ENCODE measurements at places on chromosomes 16 and 17. TPM values are rescaled to one million over a fixed set of nuclear protein-coding genes. Genes with fewer than 3 reads are reported as not detected.

Gene SLC9A5
- polyA plus RNA-seq, result not detected

Gene XAF1
- polyA plus RNA-seq, result 22.2 TPM

Gene PRAC2
- not detected for polyA plus RNA-seq

Gene BEAN1
- polyA plus RNA-seq, result not detected

Gene HAS3
- 0.08 TPM for polyA plus RNA-seq

Gene ADAM11
- not detected for polyA plus RNA-seq

Gene TIGD7
- 4.9 TPM for polyA plus RNA-seq

Gene NRN1L
- polyA plus RNA-seq, result 0.90 TPM

DNA sequence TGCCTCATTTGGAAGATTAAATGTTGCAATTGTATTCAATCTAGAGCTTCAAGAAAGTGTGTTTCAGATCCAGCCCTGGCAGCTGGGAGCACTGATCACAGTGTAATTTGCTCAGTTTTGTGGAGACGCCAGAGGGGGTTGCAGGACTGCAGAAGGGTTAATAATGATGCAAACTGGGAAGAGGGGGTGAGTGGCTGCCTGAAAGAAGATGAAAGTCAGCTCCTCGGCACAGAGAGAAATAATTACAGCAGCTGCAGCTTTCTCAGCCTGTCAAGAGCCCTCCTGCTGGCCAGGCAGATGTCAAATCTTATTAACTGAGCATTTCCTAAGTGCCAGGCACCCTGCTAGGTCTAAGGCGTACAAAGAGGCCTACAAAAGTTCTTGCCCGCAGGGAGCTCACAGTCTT, 97.7 kb downstream of the ZNF18 start:
- no peaks in the 10 kb centered on the region for H3K36me3 ChIP-seq
- H3K27me3 ChIP-seq, result peaks cover 22% of the 10 kb centered on the region
- H3K27ac ChIP-seq, result no peak overlapping the region
- no peaks in the 10 kb centered on the region for H3K4me1 ChIP-seq
- H3K4me3 ChIP-seq, result no peak overlapping the region

- no peak overlapping the region for H3K27ac ChIP-seq
- DNase-seq, result no peak
- no peak overlapping the region for H3K4me3 ChIP-seq
- H3K27me3 ChIP-seq, result peaks cover 10% of the 10 kb centered on the region
These were observed 113.0 kb upstream of the AXIN2 start for GRCh38 chr17:65674246-65675045.

GRCh38 chr17:11330826-11331225, 89.8 kb downstream of the SHISA6 start:
- no peak overlapping the region for H3K4me3 ChIP-seq
- no peak for DNase-seq
- no peaks in the 10 kb centered on the region for H3K27me3 ChIP-seq
- no peaks in the 10 kb centered on the region for H3K4me1 ChIP-seq
- no peak overlapping the region for H3K27ac ChIP-seq

DNA sequence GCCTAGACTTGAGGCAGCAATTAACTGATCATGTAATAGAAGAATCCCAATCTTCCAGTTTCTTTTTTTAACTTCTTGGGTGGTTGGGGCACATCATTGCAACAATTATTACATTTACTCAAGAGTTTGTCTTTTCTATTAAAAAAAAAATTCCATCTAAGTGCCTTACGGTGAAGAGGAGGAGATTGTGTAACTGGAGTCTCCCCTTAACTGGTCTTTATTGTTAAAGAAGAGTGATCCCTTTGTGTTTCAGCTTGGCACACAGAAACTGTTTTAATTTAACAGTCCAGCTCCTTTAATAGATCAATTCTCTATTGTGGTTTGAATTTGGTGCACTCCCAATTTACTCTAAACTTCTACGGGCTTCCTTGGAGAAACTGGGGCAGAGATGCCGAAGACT, 75.2 kb downstream of the FTO start:
- peaks cover 22% of the 10 kb centered on the region for H3K4me1 ChIP-seq
- no peak for DNase-seq
- no peaks in the 10 kb centered on the region for H3K27me3 ChIP-seq
- H3K4me3 ChIP-seq, result no peak overlapping the region

DNA sequence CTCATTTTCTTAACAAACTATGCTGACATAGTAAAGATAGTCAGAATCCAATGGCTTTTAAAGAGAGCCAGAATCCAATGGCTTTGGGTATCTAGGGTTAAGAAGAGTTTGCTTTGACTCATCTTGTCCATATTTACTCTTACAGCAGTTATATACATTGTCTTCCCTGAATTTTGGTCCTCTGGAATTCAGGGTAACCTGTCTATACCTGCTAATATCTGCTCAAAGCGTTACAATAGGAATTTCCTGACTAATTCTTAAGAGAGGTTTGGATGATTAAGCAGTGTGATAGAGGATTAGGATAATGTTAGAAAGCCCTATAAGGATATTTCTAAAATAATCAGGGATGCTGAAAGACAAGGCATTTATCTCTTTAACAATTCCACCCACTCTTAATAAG, 2.0 kb upstream of the CDH8 start:
- no peak overlapping the region for H3K27ac ChIP-seq
- peaks cover 41% of the 10 kb centered on the region for H3K27me3 ChIP-seq
- H3K4me3 ChIP-seq, result no peak overlapping the region

GRCh38 chr17:57135789-57136291, 50.8 kb downstream of the AKAP1 start:
- H3K27ac ChIP-seq, result peak overlapping the region; percentile 67
- no peaks in the 10 kb centered on the region for H3K27me3 ChIP-seq
- no peak for DNase-seq
- H3K4me3 ChIP-seq, result no peak overlapping the region
- no peaks in the 10 kb centered on the region for H3K36me3 ChIP-seq

DNA sequence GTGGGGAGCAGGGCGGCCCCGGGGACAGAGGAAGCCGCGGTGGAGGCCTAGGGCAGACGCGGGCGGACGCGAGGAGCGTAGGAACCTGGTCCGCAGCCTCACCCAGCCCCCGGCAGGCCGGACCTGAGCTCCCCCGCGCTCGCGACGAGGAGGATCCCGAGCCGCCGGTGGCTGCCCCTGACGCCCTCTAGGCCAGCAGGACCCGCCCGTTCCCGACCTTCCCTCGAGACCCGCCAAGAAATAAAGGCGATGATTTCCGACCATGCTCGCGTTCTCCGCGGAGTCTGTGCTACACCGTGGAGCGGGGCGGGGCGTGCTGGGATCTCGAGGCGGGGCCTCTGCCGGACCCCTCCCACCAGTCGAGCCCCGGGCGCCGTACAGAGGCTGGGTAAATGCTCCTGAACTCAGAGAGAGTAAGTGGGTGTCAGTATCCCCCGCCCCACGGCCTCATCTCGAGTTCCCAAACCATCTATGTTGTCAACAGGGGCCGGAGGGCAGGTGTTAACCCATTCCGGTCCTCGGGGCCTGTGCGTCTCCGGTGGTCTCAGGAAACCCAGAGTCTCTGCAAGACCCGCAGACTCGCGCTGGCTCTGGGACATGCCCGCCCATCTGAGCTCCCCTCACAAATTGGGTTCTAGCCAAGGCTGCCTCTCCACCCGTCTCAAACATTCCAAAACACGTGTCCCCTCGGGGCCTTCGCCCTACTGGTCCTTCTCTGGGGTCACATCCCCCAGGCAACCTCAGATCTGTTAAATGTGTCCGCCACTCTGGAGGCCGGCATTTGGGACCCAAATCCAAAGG, 13.7 kb downstream of the SYCE1L start:
- H3K4me1 ChIP-seq, result peaks cover 11% of the 10 kb centered on the region
- no peaks in the 10 kb centered on the region for H3K27me3 ChIP-seq
- DNase-seq, result peak; percentile 66
- no peaks in the 10 kb centered on the region for H3K36me3 ChIP-seq

GRCh38 chr16:20871258-20871657, 28.9 kb downstream of the DCUN1D3 start:
- H3K4me3 ChIP-seq, result no peak overlapping the region
- no peak overlapping the region for H3K27ac ChIP-seq
- H3K27me3 ChIP-seq, result no peaks in the 10 kb centered on the region
- H3K4me1 ChIP-seq, result peaks cover 39% of the 10 kb centered on the region
- H3K36me3 ChIP-seq, result no peaks in the 10 kb centered on the region

- H3K4me1 ChIP-seq, result peaks cover 15% of the 10 kb centered on the region
- H3K4me3 ChIP-seq, result peak overlapping the region; percentile 91
- no peaks in the 10 kb centered on the region for H3K27me3 ChIP-seq
- H3K27ac ChIP-seq, result peak overlapping the region; percentile 99
- H3K36me3 ChIP-seq, result no peaks in the 10 kb centered on the region
These were observed 1.3 kb downstream of the METTL23 start for GRCh38 chr17:76727745-76728456.

DNA sequence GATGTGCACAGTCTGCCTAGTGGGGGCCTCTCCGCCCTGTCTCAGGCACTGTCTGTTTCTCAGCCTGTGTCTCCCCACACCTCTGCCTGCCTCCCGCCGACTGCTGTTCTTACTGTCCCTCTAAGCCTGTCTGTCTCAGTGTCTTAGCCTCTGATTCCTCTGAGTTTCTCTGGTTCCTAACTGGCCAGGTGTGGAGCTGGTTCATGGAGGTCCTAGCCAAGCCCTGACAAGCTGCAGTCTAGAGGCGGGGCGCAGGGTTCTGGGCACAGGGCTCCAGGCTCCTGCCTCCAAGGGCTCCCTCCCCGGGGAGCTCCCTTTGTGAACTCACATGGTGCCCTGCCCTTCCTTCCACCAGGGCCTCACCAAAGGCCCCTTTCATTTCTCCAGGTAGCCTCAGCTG, 19.4 kb downstream of the C17orf100 start:
- DNase-seq, result no peak
- H3K27me3 ChIP-seq, result no peaks in the 10 kb centered on the region
- H3K36me3 ChIP-seq, result peaks cover 5% of the 10 kb centered on the region
- H3K27ac ChIP-seq, result no peak overlapping the region

DNA sequence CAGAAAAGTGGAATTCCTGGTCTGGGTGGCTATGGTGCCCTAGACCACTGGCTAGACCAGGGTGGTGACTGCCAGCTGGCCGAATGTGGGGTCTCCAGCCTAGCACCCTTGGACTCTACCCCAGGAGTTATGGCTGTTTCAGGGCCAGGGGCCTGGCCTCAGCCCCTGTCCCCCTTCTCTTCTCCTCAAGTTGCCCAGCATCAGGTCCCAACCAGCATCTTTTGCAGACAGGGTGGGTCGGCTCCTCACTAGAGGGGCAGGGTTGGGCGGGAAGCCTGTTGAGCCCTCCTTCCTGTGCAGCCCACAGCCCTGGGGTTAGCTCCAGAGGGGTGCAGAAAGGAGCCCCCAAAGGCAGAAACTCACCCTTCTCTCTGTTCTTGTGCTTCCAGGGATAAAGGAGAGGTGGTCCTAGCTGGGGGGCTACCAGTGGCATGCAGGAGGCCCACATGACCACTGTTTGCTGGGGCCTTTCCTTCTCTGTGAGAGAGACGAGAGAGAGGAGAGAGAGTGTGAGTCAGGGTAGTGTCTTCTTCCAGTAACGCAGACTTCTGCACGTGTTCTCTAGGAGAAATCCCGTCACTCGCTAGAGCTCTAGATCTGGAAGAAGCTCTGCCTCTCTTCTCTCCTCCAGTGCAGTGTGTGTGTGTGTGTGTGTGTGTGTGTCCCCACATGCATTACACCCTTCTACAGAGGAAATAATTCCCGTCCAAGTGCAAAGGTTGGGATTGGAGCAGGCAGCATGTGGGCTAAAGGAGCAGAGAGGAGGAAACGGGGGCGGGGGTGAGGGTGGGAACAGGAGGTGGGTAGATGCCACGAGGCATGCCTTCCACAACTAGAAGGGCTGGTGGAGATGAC, 209.4 kb downstream of the SEC14L1 start:
- no peak overlapping the region for H3K27ac ChIP-seq
- no peak for DNase-seq
- peaks cover 4% of the 10 kb centered on the region for H3K4me1 ChIP-seq
- H3K4me3 ChIP-seq, result no peak overlapping the region

- H3K27me3 ChIP-seq, result peaks cover 24% of the 10 kb centered on the region
- no peaks in the 10 kb centered on the region for H3K36me3 ChIP-seq
- DNase-seq, result no peak
- H3K27ac ChIP-seq, result no peak overlapping the region
These were observed 27.7 kb upstream of the SBK1 start for GRCh38 chr16:28264656-28265055.

- H3K27me3 ChIP-seq, result no peaks in the 10 kb centered on the region
- H3K36me3 ChIP-seq, result no peaks in the 10 kb centered on the region
- peaks cover 9% of the 10 kb centered on the region for H3K4me1 ChIP-seq
- H3K27ac ChIP-seq, result no peak overlapping the region
- no peak for DNase-seq
- H3K4me3 ChIP-seq, result no peak overlapping the region
These were observed 9.4 kb downstream of the CRYBA1 start for GRCh38 chr17:29255926-29256522.

GRCh38 chr16:27217256-27217655, 13.9 kb downstream of the KDM8 start:
- no peak overlapping the region for H3K4me3 ChIP-seq
- H3K27me3 ChIP-seq, result no peaks in the 10 kb centered on the region
- H3K4me1 ChIP-seq, result peaks cover 7% of the 10 kb centered on the region
- no peak for DNase-seq

DNA sequence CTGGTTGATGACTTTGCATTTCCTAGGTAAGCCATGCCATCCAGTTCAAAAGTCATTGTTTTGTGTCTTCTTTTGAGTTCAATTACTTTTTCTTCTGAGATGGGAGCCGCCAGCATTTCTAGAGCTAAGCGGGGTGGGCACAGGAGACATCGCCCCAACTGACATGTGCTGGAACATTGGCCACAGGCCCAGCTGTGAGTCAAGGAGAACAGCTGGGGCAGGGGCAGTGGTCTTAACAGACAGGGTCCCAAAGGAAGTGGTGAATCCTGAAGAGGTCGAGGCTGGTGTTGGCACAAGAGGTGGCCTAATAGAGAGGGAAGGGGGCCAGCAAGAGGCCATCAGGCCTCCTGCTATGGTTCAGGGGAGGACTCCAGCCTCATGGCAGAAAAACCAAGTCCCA, 17.1 kb downstream of the RAB11FIP4 start:
- no peak overlapping the region for H3K4me3 ChIP-seq
- no peak for DNase-seq
- H3K36me3 ChIP-seq, result no peaks in the 10 kb centered on the region

DNA sequence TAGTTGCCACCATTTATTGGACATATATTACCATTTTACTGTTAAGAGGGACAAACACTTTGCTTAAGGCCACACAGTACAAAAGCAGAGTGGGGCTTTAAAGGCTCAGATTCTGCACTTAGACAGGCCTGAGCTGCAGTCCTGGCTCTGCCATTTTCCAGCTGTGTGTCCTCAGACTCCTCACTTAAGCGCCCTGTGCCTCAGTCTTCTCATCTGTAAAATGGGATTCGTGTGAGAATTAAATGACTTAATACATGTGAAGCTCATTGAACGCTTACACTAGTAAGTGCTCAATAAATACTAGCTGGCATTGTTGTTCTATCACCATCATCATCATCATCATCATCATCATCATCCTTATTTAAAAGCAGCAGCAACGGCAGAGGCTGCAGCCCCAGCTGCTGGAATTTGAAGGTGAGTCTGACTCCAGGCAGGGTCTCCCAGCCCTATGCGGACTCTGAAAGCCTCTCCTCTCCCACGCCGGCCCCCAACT, 445 bp upstream of the CACNG5 start:
- no peak for DNase-seq
- peaks cover 8% of the 10 kb centered on the region for H3K4me1 ChIP-seq
- H3K4me3 ChIP-seq, result no peak overlapping the region

- no peak overlapping the region for H3K4me3 ChIP-seq
- DNase-seq, result no peak
- H3K27me3 ChIP-seq, result peaks cover 50% of the 10 kb centered on the region
- no peaks in the 10 kb centered on the region for H3K36me3 ChIP-seq
- no peak overlapping the region for H3K27ac ChIP-seq
These were observed 28.8 kb downstream of the NGFR start for GRCh38 chr17:49523706-49524472.

Measured in naive B cell (primary cell).